Posterior cingulate gyrus (tissue), 11 donors: ENCODE measurements at places on chromosomes 16 and 17.

DNA sequence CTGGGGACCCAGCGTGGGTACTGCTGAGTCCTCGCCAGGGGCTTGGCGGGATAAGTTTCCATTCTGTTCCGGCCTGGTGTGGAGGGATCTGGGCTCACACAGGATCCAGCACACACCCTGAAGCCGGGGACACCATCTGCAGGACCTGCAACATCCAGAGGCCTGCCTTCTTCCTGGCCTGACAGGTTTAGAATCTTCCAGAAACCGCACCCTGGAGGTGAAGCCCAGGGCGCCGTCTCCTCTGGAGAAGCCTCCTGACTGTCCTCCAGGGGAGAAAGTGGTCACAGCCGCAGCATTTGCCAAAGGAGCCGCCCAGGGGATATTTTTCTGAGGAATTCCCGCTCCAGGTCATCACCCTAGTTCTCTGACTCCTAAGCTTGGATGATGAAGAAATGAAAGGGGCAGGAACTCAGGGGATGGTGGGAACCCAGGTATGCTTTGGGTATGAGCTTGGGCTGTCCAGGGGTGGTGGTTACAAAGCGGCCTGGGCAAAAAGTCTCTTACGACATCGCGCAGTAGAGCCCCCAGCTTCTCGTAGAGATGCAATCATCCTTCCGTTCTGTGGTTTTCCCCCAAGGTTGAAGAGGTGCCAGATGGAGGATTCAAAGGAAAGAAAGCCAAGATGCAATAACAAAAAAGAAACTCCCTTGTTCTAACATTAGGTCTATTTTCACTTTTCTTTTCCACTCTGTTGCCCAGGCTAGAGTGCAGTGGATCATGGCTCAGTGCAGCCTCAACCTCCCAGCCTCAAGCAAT, 9.1 kb upstream of the CRISPLD2 start:
- no peak for DNase-seq

- no peak for DNase-seq
Measured at GRCh38 chr17:27755706-27756466, 44.4 kb downstream of the NOS2 start.

GRCh38 chr17:41483531-41483930, 2.6 kb upstream of the KRT35 start:
- DNase-seq, result peak; percentile 37

GRCh38 chr16:19463468-19464315, 46.0 kb downstream of the TMC5 start:
- no peak for DNase-seq

- DNase-seq, result no peak
Measured at GRCh38 chr17:72463287-72464102, 342.7 kb downstream of the SOX9 start.

DNA sequence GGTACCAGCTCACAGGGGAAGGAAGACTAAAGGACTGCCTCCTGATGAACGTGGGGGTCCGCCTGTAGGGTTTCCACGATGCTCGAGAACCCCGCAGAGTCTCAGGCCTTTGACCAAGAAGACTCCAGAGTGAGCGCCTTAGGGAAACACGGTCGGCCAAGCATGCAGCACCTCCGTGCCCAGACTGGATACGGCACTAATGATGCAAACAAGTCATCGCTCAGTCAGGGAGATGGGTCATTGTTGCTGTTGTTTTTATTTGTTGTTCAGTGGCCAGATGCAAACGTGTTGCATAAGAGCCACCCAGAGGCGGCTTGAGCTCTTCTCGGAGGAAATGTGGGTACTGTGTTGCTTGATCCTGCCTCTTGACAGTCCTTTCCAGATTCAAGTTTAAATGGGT, 19.3 kb upstream of the RBFOX3 start:
- no peak for DNase-seq

GRCh38 chr17:2867441-2868424, 71.5 kb downstream of the RAP1GAP2 start:
- no peak for DNase-seq

DNA sequence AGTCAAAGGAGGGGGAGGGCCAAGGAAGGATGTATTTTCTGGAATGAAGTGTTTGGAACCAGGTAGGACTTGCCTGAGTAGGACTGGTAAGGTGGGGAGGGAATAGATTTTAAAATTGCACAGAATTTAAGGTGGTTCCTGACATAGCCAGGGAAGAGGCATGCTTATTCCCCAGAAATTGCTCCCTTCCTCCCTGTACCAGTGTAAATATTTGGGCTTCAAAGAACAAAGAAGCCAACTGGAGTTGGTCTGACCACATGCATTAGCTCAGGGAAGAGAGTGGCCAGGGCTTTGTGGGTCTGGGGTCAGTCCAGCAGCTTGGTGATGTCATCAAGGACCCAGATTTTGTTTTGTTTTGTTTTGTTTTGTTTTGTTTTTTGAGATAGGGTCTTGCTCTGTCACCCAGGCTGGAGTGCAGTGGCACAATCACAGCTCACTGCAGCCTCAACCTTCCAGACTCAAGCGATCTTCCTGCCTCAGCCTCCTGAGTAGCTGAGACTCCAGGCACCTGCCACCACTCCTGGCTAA, 9.3 kb upstream of the MRTFB start:
- DNase-seq, result no peak

DNA sequence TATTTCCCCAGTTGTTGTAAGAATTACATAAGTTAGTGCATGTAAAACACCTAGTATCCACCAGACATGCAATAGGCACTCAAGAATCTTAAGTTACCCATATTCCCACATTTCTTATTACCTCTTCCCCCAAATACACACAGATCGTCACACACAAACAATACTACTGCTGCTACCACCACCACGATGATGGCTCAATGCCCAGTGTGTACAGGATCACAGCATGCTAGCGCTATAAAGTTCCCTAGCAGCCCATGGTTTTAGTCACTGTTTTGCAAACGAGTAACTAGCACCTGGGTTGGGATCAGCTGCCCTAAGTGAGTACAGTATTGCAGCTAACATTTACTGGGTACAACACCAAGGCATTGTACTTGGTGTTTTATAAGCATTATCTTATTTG, 411.7 kb downstream of the UTP18 start:
- no peak for DNase-seq

GRCh38 chr16:82043680-82044584, 8.9 kb downstream of the HSD17B2 start:
- DNase-seq, result no peak

DNA sequence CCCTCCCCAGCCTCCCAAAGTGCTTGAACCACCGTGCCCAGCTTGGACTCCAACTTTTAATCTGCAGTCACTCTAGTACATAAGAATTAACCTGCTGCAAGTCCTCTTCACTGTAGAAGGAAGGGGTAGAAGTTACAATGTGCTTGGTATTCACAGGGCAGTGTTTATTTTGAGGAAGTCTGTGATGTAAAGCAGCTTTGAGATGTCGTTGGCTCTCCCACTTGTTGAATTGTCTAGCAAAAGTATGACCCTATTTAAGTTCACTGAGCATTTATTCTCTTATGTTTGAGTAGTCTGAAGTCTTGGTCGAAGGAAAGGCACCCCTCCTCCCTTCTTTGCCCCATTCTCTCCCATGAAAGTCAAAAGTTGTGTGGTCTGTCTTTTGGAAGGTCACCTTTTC, 28.2 kb downstream of the SF3B3 start:
- no peak for DNase-seq

- peak; percentile 90 for DNase-seq
Measured at GRCh38 chr16:27920391-27920891, 143.1 kb downstream of the GSG1L start.

GRCh38 chr17:40559564-40559916, 5.7 kb downstream of the CCR7 start:
- DNase-seq, result no peak

DNA sequence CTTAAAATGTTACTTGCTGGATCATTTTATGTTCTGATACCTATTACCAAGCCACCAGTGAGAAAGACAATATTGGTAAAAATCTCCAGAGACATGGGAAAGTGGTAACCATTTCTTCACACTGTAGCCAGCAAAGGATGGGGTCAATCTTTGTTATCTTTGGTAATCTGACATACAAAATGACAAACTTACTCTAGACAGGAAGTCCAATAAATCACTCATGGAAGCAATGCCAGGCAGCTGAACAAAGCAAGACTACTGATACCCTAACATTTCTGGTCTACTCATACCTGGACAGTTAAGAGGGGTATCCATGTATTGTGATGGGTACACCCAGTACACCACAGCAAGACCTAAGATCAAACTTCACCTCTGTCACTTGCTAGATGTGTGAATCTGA, 19.0 kb downstream of the GRB2 start:
- no peak for DNase-seq

DNA sequence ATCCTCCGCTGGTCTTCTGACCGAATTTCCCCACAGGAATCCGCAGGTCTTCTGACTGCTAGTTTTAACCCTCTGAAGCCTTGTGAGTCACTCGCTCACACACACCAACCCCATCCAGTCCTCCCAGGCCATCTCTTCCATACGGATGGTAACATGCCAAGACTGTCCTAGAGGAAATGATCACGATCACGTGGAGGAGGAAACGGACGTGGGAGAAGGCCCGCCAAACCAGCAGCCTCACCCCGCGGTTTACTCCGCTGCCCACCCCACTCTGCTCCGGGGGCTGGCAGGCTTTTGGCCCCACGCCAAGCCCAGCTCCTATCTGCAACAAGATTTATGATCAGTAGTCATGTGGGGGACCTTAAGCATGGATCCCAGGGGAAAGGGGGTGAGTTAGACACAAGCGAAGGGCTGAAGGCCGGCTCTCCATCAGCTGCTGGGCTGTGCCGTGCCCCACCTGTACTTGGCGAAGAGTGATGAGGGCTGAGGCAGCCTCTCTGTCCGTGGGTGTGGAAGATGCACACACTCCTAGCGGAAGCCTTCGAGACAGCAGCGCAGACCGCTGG, 1.5 kb upstream of the FAAP100 start:
- no peak for DNase-seq

- no peak for DNase-seq
Measured at GRCh38 chr16:90057738-90058173, 19.4 kb downstream of the PRDM7 start.

DNA sequence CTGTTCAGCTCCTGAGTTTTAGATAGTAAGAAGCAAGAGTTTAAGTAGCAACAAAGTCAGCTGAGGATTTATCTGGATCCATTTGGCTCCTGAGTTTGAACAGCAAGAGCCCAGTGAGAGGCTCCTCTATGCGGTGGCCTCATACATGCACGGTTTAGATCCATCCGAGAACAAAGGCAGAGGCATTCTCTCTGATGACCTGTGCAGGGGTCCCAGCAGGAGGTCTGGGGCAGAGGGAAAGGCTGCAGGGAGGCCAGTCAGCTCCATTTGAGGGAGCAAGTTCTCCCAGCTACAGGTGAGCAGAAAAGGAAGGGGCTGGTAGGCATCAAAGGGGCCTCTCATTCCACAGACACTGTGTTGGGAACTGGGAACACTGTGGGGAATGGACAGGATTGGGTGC, 16.5 kb downstream of the PITPNM3 start:
- no peak for DNase-seq

GRCh38 chr16:85068746-85069145, 41.2 kb downstream of the KIAA0513 start:
- no peak for DNase-seq

GRCh38 chr17:47978324-47978723, 7.4 kb downstream of the CDK5RAP3 start:
- DNase-seq, result peak; percentile 93

DNA sequence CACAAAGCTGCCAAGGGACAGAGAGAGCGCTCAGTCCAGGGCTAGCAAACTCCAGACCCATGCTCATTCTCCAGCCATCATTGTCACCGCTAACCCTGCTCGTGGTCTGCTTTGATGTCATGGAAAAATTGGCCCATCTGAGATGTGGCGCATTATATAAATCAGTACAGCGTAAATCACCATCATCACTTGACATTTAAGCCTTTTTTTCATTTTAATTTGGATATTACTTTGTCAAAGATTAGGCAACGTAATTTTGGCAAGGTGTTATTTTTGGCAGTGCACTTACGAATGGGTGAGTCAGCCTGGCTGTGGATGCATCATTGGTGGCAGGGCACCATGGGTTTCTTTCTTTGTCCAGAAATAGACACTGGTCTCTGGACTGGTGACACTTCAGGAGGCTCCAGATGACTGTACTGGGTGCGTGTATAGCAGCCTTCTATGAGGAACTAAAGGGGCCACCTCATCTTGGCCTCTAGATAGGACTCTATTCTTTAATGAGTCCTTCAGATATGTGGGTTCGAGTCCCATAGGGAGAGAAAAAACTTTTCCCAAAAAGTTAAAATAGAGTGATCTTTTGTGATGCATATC, 166.3 kb downstream of the MSI2 start:
- DNase-seq, result no peak

DNA sequence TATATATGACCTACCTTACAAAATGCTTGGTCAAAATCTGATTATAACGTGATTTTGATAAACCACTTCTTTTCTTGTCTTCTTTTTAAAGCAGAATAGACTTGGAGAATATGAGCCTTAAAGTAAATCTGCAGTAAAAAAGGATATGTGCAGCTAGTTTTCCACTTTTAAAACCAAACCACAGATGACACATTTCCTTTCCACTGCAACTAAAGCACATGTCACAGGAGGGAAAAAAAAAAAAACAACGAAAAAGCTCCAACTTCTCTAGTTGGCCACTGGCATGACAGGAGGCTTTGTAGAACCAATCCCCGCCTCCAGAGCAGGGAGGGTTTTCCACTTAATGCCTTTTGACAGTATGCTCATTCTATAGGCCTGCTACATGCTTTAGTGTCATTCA, at the start of gene EVI2A:
Gene EVI2A, minus strand, starts transcription at position 142 of the 400 bp plus-strand sequence. CDS start 2,609 bp downstream, outside the sequence.
- peak; percentile 44 for DNase-seq

DNA sequence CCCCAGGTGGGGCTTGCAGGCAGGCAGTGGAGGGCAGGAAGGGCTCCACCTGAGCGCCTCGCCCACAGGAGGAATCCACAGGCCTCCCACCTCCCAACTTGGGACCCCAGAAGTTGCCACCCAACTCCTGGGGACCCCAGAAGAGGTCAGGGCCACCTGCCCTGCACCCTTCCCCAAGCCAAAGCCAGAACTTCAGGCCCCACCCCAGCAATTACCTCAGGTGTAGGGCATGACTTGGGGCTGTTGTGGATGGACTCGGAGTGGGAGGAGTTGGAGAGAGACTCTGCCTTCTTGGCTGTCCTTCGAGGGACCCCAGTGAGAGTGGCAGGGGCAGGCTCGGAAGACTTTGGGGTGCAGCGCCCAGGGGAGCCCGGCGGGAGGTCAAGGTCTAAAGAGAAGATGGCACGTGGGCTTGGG, 10.5 kb downstream of the TSPOAP1 start:
- no peak for DNase-seq

DNA sequence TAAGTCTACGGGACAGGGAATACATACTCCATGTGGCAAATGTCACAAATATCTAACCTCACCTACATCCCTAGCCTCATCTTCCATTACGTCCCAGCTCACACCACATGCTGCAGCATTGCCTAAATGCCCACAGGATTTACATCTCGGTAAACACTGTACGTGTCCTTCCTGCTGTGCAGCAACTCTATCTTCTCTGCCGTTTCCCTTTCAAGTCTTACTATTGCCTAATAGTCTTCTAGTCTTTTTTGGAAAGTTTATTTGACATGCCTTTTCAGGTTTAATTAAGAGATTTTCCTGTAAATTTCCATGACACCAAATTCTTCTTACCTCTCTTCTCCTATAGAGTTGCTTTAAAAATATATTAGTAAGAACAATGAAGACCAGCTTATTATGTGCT, 120.5 kb downstream of the HS3ST4 start:
- DNase-seq, result no peak

GRCh38 chr16:65807858-65808257, 558.6 kb upstream of the CDH5 start:
- DNase-seq, result no peak

- no peak for DNase-seq
Measured at GRCh38 chr16:67658849-67659674, 998 bp downstream of the ACD start.
